ENCODE measurements at places on chromosomes 13 and 19.

DNA sequence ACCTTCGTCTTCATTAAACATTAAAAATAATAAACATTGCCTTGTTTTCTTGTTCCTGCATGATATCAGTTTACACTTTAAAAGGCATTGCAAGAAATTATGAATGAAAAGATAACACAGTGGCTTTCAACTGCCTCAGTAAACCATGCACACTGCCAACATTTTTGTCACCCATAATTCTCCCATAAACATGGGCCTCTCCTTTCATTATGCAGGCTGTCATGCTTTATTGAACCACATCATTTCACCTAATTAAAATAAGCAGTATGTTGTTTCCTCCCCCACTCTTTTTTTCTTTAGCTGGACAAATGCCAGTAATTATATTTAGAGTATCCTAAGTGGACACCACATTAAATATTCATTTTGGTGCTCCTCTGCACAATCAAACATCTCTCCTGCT is 1566.5 kb upstream of the SLC10A2 start:
- no peak for DNase-seq

GRCh38 chr13:43669964-43670363 is 116.8 kb downstream of the ENOX1 start:
- no peak for DNase-seq

DNA sequence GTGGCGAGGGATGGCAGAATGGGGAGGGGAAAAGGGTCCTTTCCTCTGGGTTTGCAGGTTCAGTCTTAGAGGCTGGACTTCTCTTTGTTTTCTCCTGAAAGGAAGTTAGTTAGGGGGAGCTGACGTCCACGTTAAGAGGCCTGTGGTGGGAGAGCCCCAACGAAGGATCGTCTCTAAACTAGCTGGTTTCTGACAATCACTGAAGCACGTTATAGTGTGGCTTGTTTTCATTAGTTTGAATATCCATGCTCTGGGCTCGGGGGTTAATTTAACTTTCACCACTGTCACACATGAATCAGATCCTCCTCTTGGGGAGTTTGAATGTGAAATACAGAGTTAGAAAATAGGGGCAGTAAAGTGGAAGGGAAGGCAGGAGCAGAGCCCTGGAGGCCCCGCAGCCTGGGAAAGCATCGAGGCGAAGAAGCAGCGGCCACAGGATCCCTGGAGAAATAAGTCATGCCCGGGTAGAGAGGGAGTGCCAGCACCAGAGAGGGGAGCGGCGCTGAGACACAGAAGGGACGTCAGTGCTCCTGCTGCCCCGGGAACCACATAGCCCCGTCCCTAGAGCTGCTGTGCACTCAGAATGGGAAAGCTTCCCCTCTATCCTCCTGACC is 31.1 kb upstream of the AMER2 start:
- DNase-seq, result no peak

DNA sequence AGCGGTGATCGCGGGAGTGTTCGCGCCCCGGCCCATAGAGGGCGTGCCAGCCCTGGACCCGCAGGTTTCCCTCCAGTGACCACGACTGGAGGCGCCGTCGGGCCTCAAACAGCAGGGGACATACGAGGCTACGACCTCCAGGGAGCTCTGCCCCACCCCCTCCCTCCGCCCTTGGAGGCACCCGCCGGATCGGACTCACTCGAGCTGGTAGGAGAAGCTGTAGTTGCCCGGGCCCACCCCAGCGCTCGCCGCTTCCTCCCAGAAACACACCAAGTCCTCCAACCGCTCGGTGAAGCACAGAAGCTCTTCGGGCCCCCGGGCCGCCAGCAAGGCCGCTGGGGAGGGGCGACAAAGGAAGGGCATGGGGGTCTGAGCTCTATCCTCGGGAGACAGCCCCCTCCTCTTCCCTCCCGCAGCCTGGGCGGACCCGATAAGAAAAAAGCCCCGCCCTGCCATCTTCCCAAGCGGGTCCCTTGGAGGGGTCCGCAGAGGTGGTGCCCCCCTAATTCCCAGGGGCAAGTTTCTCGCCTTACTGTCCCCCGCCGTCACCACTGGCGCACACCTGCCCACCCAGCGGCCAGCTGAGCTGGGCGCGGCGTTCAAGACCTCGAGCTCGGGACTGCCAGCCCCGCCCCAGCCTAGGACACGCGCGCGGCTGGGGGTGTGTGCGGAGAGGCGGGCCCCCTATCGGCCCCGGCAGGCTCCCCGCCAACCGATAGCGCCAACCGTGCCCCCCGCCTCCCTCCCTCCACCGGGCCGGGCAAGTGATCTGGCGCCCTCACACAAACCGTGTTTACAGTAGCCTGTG is 1.0 kb downstream of the EPOR start:
- peak; percentile 18 for DNase-seq

DNA sequence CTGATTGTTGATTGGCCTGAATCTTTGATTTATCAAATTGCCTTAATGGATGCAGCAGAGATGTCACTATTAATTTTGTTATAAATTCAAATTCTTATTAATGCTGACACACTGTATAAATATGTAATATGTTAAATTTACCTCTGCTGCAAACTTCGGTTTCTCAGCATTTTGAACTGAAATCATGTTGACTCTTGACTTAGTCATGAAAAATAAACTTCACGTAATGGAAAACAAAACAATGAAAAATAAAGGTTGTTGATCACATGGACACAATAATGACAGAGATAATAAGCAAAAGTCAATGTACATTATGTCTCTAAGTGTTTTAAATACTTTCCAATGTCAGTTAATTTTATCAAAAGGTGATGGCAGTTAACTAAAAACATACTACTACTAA is 827.6 kb downstream of the PCDH9 start:
- no peak for DNase-seq

DNA sequence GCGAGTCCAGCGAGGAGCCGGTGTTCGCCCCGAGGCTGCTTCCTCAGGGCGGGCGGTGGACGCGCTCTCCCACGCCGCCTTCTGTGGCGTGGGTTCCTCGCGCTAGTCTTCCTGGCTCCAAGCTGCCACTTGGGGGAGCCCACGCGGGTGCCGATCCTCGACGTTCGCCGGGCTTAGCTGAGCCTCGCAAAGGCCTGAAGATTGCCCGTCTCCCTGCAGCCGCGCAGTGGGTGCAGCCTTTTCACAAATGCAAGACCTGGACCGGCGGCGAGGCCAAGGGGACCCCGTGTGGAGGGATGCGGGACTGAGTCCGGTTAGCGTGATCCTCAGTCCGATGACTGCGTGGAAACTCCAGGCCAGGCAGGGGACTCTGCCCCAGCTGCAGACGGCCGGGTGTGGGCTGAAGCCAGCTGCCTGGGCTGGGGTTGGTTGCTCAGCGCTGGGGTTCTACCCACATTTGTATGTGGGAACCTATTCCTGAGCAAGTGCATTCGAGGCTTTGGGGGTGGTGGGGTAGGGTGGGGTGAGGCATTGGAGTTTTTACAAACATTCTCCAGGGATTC is 16.6 kb upstream of the LRP3 start:
- DNase-seq, result peak; percentile 83

- DNase-seq, result no peak
Observed at GRCh38 chr13:48579165-48579918, 46.5 kb upstream of the RCBTB2 start.

GRCh38 chr19:57560049-57560491 is 407 bp upstream of the ZNF550 start:
- DNase-seq, result no peak

- DNase-seq, result no peak
Observed at GRCh38 chr13:96248103-96248502, 158.2 kb downstream of the HS6ST3 start.

GRCh38 chr13:42533336-42533591 is 40.7 kb upstream of the TNFSF11 start:
- no peak for DNase-seq

DNA sequence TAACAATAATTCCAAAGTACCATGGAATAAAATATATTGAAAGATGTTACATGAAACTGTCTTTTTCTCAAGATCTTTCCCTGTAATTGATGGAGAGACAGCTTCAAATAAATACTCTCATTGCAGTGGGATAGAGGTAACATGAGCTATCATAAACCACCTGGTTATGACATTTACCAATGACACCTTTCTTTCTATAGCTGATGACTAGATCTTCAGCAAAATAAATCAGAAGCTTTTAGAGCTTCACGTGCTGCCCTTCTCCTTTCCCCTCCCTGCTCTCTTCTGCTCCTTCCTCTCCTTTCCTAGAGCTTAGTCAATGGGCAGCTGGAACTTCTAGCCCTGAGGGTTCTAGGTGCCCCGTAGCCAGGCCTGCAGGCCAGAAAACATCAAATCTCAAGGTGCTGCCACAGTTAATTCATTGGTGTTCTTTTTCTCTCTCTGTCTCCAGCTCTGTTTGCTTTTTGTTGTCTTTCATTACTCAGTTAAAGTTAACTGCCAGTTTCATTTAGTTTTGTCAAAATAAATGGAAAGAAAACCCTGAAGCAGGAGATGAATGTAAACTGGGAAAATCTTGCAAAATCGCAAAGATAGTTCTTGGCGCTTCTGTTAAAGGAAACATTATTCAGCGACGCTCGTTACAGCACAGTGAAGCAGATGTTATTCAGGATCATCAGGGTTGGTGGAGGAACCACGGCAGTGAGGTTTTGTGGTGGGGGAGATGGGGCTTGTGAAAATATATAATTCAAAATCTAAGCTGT is 8.3 kb upstream of the METTL21C start:
- no peak for DNase-seq

DNA sequence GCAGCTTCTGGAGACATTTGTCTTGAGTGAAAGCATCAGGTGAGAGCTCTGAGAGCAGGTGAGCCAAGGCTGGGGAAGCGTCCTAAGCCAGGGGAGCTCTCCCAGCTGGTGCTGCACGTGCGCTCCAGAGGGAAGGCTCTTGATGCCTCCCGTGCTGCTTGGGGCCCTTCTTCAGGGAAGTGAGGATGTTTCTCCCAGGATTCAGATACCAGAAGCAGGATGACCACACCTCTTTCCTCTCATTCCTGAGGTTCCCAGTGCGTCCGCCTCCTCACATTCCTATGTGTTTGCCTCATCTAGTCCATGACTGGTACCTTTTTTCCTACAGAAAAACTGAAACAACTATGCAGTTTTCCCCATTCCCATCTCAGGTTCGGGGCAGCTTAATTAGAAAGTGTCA is 231.0 kb upstream of the IRS2 start:
- DNase-seq, result no peak

GRCh38 chr13:105311094-105311493 is 1224.4 kb downstream of the EFNB2 start:
- DNase-seq, result no peak

DNA sequence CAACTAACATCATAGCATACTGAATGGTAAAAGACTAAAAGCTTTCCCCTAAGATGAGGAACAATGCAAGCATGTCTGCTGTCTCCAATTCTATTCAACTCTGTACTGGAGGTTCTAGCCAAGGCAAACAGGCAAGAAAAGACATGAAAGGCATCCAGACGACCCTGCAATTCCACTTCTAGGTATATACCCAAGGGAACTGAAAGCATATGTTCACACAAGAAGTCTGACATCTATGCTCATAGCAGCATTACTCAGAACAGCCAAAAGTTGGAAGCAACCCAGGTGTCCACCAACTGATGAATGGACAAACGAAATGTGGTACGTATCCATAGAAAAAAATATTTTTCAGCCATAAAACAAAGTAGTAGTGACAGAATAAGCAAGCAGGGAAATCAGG is 39.1 kb downstream of the PEPD start:
- no peak for DNase-seq

GRCh38 chr19:9165261-9165660 is 13.5 kb upstream of the OR7D2 start:
- DNase-seq, result no peak

GRCh38 chr19:30682999-30683536 is 310.9 kb downstream of the ZNF536 start:
- DNase-seq, result peak; percentile 32

GRCh38 chr13:51270623-51271415 is 48.6 kb downstream of the FAM124A start:
- no peak for DNase-seq

DNA sequence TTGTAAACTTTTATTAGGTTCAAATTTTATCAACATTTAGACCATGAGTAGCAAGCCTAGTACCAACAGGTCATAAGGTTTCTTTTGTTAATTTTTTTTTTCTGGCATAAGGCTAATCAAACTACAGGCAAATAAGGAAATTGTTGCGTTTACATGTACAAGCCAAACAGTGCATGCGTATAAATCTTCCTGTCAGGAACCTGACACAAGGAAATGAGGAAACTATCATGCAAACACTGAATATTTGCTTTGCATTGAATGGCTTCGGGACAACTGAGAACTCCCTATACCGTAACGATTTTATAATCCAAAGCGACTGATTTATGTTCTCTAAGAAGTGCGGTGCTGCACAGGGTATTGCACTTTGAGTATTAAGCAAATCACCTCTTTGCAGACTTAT is 133.0 kb upstream of the TRPC4 start:
- no peak for DNase-seq

DNA sequence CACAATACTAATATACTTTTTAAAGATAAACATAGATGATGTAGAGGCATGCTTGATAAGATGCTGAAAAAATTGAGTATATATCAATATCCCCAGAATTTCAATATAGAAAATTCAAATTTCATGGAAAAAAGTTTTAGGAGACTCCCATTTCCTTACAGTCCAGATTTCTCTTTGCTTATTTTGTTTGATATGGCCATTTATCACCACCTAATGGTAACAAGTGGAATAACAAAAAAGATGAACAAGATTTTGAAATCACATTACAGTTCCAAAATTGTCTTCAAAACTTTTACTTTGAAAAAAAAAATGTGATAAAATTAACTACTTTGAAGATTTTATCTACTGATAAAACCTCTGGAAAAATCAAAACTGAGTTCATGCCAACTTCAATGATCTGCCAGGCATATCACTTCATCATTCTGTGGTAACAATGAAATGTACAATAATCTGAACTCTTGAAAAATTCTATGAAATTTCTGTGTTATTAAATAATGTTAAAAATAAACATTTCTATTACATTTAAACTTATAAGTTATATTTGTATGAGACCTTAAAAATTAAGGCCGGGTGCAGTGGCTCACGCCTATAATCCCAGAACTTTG is 17.5 kb downstream of the MIPEP start:
- peak; percentile 2 for DNase-seq

DNA sequence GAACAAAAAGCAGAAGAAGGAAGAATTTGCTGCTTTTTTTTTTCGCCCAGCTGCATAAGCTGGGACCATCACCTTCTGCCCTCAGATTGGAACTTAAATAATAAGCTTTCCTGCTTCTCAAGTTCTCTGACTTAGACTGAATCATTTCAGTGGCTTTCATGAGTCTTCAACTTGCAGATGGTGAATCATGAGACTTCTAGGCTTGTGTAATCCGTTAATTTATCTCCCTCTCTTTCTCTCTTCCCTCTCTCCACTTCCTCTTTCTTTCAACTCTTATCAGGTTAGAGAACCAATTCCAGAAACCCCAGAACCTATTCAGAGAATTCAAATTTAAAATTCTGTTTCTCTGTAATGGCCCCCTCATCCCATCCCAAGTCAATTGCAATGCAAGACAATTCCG is 1153.7 kb downstream of the PCDH9 start:
- DNase-seq, result no peak

Measured in CD4-positive, alpha-beta T cell treated with Interleukin-15 for 4 hours (primary cell).